ENCODE measurements at places on chromosomes 3 and 15.

- DNase-seq = no peak
These were observed 230.8 kb upstream of the MCTP2 start for GRCh38 chr15:94000606-94001005.

GRCh38 chr3:165641569-165642310 lies 195.5 kb downstream of the BCHE start:
- DNase-seq = no peak

GRCh38 chr3:155069729-155070128 lies 10.4 kb upstream of the MME start:
- DNase-seq = no peak

DNA sequence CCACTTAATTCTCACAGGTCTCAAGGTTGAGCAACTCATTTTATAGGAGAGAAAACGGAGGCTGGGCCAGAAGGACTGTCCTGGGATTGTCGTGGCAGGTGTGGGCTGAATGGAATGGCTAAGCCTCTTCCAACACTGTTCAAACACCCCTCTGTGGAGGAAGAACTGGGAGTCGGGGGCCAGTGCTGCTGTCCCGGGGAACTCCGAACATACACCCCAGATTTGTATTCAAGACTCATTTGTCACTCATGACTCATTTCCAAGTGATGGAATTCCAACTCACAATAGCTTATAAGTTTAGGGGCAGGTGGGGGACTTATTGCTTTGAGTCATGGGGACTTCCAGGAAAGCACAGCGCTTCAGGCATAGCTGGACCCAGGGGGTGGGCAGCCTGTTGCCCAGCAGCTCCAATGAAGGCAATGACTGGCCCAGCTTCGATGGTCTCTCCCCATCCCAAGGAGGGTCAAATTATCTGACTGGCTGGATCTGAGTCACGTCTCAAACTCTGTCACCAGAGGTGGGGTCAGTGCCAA lies 72.5 kb downstream of the TM2D3 start:
- no peak for DNase-seq

DNA sequence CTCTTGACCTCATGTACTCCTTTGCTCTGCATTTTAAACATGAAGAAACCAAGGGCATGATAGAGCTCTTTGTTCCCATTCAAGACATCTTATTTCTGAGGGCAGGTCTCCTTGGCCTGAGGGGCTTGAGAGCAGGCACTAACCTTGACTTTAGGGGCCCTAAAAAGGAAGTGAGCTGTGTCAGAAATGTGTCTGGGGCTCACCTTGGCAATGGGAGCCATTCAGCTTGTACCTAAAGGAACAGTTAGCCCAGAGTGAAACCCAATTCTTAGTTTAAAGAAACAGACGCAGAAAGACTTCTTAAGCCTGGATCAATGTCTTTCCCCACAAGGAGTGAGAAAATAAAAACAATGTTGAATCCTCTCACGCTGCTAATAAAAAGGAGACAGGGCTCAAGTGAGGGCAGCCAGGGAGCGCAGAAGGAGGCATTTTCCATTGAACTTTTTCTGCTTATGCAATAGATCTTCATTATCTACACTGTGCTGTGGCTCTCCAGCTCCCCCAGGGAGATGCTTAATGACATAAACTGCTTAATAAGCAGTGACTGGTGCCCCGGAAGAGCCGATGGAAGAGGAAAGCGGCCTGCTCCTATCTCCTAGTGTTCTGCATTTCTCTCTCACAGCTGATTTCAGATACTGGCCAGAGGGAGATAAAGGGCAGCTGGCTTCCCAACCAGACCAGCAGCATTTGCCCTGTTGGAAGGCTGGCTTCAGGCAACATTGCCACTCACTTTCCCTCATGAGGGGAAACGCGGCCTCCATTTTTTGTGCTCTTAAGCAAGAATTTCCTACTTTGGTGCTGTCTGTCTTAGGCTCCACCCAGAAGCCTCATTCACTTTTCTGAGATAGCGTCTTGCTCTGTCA lies 152.0 kb downstream of the OPA1 start:
- no peak for DNase-seq

DNA sequence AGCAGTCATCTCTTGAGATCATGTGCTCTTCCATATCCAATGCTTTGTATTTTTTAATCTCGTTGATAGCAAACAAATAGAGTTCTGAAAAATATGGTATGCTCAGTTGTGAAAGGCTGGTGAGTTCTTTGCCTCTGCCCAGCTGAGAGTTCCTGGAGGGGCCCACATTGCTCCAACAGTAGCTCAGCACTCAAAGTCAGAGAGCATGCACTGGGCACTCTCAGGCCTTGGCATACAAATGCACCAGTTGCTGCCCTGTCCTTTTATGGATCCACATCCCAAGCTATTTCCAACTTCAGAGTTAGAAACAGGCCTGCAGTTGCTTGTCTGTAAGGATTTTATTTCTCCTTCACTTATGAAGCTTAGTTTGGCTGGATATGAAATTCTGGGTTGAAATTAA lies 181.7 kb upstream of the CHRNA7 start:
- DNase-seq = no peak

- peak; percentile 2 for DNase-seq
These were observed 132.4 kb upstream of the PLXNA1 start for GRCh38 chr3:126850370-126851085.

GRCh38 chr15:78709263-78709882 lies 68.4 kb upstream of the CHRNB4 start:
- peak; percentile 87 for DNase-seq

GRCh38 chr15:90513448-90513847 lies 16.3 kb upstream of the CRTC3 start:
- no peak for DNase-seq

GRCh38 chr15:60633426-60633968 lies 154.6 kb upstream of the ICE2 start:
- DNase-seq = no peak

- no peak for DNase-seq
These were observed 55.1 kb downstream of the OTOL1 start for GRCh38 chr3:161551697-161552096.

All from D341Med (cell line).